ENCODE measurements at places on chromosomes 5 and 9. TPM values are rescaled to one million over a fixed set of nuclear protein-coding genes. Genes with fewer than 3 reads are reported as not detected.

APBA1 gene
- 0.76 TPM for total RNA-seq

- no peak for ATAC-seq
Measured at GRCh38 chr5:124669300-124669648, 77.2 kb downstream of the ZNF608 start.

GRCh38 chr9:77304543-77304942 lies 127.2 kb downstream of the VPS13A start:
- ATAC-seq, result no peak

PLPPR1 gene
- 0.32 TPM for total RNA-seq

- no peak for ATAC-seq
Measured at GRCh38 chr5:5738797-5739489, 316.5 kb downstream of the ICE1 start.

GRCh38 chr9:107690021-107690420 lies 200.5 kb upstream of the KLF4 start:
- no peak for ATAC-seq

DNA sequence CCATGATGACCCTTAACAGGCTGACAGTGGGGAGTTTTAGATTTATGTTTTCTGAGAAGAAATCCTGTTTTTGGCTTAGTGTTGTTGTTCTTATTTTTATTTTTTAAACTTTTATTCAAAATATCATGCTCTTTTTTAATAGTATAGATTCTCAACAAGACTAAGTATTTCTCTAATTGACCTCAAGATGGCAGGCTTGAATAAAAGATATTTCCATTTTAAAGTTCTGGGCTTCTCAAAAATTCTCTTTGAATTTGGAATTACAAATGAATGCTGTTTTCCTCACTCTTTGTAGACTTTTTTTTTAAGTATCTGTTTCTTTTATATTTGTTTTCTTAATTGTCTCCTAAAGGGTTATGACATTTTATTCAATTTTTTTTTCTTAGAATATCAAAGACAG lies 50.0 kb upstream of the SH3GL2 start:
- no peak for ATAC-seq

C9orf50 gene
- not detected for total RNA-seq

- no peak for ATAC-seq
Measured at GRCh38 chr9:71796100-71796767, 27.9 kb upstream of the CEMIP2 start.

- peak; percentile 31 for ATAC-seq
Measured at GRCh38 chr5:170100066-170100943, 5.4 kb upstream of the FOXI1 start.

GRCh38 chr5:132321109-132321721 lies 27.0 kb downstream of the SLC22A4 start:
- no peak for ATAC-seq
